ENCODE measurements at places on chromosomes 1 and 21.

GRCh38 chr1:87155170-87155569 lies 173.5 kb upstream of the LMO4 start:
- no peak for DNase-seq

- DNase-seq, result no peak
Measured at GRCh38 chr1:228286505-228287417, 78.9 kb downstream of the OBSCN start.

DNA sequence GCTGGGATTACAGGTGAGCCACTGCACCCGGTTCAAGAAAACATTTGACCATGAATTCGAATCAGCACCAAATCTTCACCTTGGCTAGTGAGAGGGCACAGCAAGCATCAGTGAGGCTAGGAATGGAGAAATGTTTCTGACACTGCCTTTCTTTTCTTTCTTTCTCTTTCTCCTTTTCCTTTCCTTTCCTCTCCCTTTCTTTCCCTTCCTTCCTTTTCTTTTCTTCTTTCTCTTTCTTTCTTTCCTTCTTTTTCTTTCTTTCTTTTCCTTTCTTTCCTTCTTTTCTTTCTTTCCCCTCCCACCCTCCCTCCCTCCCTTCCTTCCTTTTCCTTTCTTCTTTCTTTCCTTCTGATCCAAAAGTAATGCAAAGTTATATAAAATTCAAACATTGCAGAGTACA lies 40.9 kb downstream of the GFI1 start:
- no peak for DNase-seq

DNA sequence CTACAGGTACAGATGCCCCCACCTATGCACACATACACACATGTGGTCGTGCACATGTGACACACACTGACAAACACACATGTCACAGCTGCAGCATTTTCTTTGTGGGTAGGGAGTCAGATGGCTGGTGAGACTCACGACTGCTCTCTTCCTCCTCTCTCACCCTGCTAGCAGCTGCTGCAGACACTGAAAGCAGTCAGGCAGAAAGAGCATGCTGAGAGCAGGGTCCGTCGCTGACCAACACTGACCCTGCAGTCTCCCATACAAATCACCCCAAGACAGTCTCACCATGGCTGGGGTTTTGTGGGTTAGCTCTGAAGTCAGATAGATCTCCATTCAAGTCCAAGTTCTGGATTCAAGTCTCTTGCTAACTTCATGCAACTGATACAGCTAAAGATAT lies 188.3 kb downstream of the ASTN1 start:
- DNase-seq, result no peak

- DNase-seq, result no peak
Measured at GRCh38 chr1:205077158-205077933, 6.9 kb downstream of the TMEM81 start.

- no peak for DNase-seq
Measured at GRCh38 chr1:179817789-179818188, 59.8 kb downstream of the TOR1AIP2 start.

DNA sequence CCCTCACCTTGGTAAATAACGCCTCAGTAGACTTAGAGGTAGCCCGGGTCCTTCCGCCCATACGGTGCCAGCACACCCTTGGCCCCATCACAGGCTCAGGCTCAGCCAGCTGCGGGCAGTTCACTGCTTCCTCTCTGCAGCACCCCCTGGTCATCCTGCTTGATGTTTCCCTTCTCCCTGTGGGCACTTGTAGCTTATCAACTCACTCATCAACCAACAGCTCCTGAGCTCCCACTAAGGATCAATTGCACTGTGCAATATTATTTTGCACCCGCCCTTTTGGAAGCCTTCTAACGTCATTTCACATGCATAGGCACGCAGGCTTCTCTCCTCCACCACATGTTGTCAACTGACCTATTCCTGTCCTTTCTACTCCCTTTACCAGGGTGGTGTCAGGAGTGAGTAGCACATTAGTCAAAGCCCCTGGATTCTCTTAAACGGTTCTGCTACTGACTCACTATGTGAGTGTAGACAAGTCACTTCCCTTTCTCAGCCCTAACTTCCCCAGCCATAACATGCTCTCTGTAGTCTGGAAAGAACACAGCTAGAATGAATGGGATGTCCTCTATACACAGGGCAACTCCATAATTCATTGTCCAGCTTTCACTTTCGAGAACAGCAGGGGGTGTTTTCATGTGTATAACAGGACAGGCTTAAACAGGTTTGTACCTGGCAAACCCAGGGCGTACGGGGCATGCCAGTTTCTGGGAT lies 47.1 kb upstream of the IRF2BP2 start:
- DNase-seq, result peak; percentile 84

All from HTR-8/SVneo (cell line).